ENCODE measurements at places on chromosomes 7 and 10.

DNA sequence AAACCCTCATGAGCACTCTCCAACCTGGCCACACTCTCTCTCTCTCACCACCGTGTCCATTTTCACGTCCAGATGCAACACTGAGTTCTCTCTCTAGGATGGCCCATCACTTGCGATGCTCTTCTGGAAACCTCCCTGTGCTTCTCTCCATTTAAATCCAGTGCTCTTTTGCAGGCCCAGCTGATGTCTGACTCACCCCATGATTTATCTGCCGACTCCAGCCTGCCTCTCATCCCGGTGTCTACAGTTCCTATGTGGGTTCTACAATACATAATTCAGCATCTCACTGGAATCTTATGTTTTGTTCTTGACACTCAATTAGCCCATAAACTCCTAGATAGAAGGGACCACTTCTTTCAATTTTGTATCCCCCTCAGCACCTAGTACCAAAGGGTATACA is 5.0 kb downstream of the TPK1 start:
- no peak for DNase-seq

- no peak for DNase-seq
Measured at GRCh38 chr10:102919992-102920739, 2.1 kb downstream of the CNNM2 start.

DNA sequence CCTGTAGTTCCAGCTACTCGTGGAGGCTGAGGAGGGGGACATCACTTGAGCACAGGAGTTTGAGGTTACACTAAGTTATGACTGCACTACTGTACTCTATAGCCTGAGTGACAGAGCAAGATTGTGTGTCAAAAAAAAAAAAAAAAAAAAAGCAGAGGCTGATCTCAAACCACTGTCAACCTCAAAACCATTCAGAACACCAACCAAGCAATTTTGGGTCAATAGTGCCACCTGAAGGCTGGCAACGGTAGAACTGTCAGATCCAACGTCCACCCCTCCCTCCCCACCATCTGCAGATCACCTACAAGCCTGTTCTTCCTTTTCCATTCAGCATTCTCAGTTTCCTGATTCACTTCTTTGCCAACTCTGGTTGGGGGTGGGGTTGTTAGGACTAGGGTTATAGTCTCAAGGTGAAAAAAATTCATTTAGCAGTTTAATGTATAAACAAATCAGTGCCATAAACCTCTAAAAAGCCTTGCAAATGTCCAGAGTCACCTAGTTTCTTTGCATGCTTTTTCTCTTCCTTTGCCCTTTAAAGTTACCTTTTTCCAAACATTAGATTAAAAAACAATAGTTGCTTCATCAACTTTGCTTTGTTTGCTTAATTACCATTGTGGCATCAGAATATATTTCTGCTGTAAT is 2.6 kb downstream of the MRPS33 start:
- no peak for DNase-seq

GRCh38 chr10:29181936-29182335 is 106.9 kb upstream of the LYZL1 start:
- no peak for DNase-seq

DNA sequence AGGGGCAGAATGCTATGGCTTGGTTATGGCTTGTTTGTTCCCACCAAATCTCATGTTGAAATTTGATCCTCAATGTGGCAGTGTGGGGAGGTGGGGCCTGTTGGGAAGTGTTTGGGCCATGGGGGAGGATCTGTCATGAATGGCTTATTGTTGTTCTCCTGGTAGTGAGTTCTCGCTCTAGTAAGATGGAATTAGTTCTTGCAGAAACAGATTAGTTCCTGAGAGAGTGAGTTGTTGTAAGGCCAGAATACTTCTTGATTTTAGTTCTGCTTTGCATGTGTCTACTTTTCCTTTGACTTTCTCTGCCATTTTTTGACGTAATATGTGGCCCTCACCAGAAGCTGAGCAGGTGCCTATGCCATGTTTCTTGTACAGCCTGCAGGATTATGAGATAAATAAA is 188.2 kb downstream of the KIF20B start:
- DNase-seq: no peak

GRCh38 chr10:119702583-119702982 is 23.3 kb upstream of the INPP5F start:
- no peak for DNase-seq

GRCh38 chr10:120982507-120982906 is 131.3 kb downstream of the WDR11 start:
- DNase-seq: no peak

- no peak for DNase-seq
Measured at GRCh38 chr7:124255041-124255655, 222.3 kb upstream of the TMEM229A start.

DNA sequence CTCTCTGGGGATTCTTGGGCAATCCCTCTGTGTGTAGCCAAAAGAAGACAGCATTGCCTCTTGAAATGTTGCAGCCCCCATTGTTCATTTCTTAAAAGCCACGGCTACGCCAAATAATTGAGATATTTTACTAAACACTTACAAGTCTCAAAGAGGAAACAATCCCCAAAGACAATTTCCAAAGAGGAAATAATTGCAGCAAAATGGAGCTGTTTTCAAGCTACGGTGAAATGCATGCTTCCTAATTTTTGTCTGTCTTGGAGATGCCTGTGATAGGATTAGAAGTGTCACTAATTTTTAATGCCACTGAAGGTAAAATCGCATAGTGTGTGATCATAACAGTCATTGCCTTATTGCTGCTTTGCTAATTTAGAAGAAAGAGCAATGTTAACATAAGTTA is 72.9 kb upstream of the NAMPT start:
- DNase-seq: no peak

DNA sequence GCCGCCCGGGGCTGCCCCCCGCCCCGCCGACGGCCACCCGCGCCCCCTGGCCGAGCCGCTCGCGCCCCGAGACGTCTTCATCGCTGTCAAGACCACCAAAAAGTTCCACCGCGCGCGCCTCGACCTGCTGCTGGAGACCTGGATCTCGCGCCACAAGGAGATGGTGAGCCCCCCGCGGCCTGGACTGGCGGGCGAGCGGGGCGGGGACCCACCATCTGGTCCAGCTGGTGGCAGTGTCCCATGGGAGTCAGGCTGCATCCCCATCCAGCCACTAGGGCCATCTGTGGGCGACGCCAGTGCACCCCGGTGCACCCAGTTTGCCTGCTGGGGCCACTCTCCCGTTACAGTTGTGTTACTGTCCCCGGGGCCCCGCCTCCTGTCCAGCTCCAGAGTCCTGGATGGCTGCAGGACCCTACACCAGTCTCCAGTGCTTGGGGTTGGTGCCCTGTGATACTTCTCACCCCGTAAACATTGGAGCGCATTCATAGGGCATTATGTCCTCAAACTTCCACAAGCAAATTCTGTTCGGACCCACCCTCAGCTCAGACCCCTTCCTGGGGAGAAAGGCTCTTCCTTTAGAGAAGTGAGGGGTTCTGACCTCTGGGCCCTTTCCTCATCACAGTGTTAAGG is 672 bp downstream of the LFNG start:
- DNase-seq: no peak

DNA sequence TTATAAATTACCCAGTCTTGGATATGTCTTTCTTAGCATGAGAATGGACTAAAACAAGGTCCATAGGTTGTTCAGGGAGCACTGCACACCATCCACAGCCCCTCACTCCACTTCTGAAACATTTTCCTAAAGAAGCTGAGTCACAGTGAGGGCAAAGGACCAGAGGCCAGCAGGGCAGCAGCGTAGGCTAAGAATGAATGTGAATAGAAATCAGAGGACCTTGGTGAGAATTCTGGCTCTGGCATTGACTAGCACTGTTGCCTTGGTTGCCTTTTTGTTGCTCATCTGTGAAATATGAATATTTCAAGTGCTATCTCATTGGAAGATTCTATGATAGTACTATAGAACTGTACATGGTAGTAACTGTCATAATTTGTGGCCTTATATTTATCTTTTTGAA is 41.7 kb upstream of the TOMM7 start:
- no peak for DNase-seq

Measured in left forelimb (tissue), 1 donor.